NCI-H2081 (cell line): ENCODE measurements at places on chromosomes 12 and 14.

DNA sequence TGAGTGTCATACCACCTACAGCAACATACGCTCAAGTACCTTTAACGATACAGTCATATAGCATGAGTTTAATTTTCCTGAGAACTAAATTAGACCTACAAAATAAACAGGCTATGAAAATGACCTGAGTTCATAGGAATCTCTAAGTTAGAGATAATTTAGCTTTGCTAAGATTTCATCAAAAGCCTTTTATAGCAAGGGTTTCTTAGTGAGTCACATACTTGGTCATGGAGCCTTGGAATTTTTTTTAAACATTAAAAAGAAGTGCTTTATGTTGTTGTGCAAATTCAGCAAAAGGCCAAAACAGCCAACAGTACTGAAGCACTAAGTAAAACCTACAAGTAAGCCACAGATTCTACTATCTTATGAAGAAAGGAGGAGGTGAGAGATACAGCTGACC lies 93.6 kb upstream of the FERMT2 start:
- no peak for DNase-seq

DNA sequence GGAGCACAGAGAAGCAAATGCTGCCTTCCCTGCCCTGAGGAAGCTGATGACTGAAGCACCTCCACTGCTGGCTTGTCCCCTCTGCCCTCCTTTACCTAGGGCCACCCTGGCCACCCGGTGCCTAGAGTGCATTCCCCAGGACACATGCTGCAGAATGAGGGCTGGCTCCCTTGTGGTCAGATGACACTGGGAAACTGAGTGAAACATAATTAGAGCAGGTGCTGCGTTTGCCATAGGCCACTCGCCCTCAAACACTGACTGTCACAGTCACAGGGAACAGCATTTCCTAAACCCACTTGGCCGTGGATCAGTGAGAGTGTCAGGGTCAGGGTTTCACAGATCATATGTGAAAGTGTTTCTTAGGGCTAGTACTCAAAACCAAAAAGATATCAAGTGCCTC lies 16.0 kb downstream of the TCHP start:
- no peak for DNase-seq

- no peak for DNase-seq
Measured at GRCh38 chr12:9273276-9273675, 65.1 kb upstream of the PZP start.

DNA sequence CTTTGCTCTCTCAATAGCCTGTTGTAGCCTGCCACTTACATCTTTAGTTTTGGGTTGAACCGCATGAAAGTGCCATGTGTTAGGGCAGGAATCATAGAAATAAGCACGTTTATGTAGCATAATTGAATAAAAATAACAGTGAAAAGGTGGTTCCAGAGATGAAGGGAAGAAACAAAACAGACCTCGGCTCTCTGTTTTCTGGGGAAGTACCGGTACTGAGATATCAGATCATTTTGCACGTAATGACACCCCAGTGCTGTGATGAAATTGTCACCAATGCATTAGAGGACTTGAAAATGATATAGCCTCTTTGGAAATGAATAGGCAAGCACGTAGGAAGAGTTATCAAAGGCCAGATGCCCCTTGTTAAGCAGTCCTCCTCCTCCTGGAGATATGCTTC lies 42.5 kb upstream of the DLK1 start:
- DNase-seq: no peak

GRCh38 chr12:46490635-46491034 lies 118.1 kb upstream of the SLC38A2 start:
- DNase-seq: no peak

GRCh38 chr14:61258985-61259384 lies 22.2 kb downstream of the TMEM30B start:
- no peak for DNase-seq

DNA sequence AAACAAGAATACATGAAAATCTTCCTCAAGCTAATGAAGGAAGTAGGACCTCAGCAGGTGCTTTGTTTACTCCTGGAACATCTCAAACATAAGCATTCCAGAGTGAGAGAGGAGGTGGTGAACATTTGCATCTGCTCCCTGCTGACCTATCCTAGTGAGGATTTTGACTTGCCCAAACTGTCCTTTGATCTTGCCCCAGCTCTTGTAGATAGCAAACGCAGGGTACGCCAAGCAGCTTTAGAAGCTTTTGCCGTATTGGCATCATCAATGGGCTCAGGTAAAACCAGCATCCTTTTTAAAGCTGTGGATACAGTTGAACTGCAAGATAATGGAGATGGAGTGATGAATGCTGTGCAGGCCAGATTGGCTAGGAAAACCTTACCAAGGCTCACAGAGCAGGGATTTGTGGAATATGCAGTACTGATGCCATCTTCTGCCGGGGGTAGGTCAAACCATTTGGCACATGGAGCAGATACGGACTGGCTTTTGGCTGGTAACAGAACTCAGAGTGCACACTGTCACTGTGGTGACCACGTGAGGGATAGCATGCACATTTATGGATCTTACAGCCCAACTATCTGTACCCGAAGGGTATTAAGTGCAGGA lies 1.9 kb downstream of the TOGARAM1 start:
- DNase-seq: peak; percentile 48

DNA sequence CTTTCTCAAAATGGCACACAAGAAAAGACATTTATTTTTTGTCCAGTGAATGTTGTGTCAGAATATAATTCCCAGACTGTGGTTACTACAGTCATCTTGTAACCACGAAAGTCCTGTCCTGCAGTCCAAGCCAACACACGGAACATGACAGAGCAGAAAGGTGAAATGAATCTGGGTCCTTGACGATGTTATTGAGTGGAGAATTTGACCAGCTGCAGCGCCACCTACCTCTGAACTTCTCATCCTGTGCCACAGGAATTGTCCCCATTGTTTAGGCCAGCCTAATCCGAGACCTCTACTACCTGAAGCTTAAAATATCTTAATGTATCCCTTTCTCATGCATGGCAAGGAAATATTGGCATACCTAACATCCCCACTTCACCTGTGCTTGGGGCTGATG lies 64.1 kb upstream of the OTX2 start:
- peak; percentile 59 for DNase-seq

DNA sequence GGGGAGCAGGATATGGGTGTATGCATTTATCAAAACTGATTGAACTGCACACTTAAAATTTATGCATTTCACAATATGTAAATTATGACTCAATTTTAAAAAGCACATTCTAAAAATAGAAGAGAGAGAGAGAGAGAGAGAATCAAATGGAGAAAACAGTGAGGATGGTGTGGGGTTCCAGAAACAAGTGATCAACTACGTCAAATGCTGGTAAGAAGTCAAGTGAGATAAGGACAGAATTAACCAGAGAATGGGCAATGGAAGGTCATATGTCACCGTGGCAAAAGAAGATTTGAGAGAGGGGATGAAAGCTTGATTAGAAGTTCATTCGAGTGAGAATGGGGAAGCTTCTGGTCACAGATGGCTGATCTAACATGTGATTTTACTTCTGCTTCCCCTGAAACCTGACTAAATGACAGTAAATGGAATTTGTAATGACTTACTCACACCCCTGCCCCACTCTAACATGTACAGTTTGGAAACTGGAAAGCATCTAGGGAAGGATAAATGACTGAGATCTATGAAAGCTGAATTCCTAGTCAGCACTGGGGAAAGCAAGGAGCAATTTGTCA lies 276.5 kb upstream of the AMIGO2 start:
- DNase-seq: no peak

DNA sequence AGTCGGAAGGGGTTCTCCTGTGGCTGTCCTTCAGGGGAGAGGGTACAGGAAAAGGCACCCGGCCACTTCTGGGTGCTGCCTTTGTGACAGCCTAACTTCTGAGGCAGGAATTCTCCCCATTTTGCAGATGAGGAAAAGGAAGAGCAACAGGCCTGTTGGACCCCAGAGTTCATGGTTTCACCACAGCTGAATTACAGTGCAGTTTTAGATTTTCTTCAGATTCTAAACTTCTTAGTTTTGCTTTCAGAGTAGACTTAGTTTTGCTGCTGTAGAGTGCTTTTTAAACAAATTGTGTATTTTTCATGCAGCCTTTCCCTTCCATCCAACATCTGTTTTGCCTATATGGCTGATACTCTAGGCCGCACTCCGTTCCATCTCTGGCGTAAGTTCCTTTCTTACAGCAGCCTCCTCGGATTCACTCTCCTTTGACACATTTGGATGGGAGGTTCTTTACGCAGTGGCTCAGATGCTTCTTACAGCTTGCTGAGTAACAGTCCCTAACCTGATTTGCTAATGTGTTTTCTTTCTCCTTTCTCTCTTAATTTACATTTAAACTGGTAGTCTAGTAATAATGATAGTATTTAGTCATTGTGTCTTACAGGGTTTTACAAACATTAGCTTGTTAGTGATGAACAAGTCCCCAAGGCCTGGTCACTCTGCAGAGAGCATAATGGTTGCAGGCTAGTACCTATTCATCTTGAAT lies 7.8 kb downstream of the TRAF3 start:
- DNase-seq: no peak

GRCh38 chr12:19737019-19737418 lies 297.7 kb downstream of the AEBP2 start:
- no peak for DNase-seq

DNA sequence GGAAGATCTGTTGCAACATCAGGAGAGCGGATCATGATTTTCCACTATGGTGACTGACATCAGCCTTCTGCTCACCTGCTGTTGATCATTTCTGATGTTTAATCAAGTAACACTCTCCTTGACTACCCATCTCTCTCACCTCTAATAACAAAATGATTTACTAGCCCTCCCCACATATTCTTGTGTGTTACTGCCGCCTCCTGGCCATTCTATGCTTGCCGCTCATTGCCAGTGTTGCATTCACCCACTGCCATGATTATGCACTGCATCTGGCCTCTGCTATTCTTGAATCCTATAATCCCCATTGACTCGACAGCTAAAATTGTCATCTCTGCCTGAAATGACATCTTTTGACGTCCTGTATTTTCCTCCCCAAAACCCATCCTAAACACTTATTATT lies 113.8 kb downstream of the RERGL start:
- DNase-seq: peak; percentile 31

- no peak for DNase-seq
Measured at GRCh38 chr12:66848967-66849366, 170.1 kb upstream of the GRIP1 start.

- no peak for DNase-seq
Measured at GRCh38 chr12:131282292-131283080, 328.8 kb downstream of the ADGRD1 start.

GRCh38 chr12:68332728-68333630 lies 817 bp upstream of the MDM1 start:
- no peak for DNase-seq

- no peak for DNase-seq
Measured at GRCh38 chr14:59224341-59224740, 35.9 kb downstream of the DAAM1 start.

DNA sequence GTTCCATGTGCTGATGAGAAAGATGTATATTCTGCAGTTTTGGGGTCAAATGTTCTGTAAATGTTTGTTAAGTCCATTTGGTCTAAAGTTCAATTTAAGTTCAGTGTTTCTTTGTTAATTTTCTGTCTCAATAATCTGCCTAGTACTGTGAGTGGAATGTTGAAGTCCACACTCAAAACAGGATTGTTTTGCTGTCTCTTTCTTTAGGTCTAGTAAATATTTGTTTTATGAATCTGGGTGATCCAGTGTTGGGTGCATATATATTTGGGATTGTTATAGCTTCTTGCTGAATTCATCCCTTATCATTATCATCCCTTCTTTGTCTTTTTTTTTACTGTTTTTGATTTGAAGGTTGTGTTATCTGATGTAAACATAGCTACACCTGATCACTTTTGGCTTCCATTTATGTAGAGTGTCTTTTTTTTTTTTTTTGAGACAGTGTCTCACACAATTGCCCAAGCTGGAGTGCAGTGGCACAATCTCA lies 26.0 kb upstream of the PRPF39 start:
- no peak for DNase-seq

- DNase-seq: no peak
Measured at GRCh38 chr14:88312257-88312656, 10.8 kb downstream of the KCNK10 start.

DNA sequence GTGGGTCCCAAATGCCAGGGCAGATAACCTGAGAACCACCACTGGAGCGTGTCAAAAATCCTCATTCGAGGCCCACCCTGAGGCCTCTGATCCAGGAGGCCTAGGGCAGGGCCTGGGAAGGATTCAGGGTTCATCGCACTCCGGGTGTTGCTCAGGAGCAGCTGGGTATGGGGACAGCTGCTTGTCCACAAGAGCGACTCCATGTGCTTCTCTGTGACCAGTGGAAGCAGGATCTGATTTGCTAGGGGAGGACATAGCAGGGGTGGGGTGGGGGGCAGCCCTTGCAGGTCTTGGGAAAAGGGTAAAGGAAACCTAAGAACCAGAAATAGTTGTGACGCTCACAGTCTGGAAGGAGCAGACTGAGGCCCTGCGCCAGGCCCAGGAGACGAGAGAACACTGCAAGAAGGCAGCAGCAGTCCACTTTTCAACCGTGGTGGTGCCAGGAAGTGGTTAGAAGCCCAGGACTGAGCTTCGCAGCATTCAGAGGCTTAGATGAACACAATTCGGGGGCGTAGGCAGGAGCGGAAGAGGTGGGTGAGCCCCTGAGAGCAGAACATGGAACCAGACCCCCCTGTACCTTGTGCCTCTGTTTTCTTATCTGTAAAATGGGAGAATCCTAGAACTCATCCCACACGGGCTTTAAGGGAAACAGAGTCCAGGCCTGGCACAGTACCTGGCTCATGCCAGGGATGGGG lies 33.7 kb downstream of the ITPK1 start:
- DNase-seq: no peak

GRCh38 chr14:32497248-32497647 lies 168.2 kb downstream of the AKAP6 start:
- DNase-seq: no peak

DNA sequence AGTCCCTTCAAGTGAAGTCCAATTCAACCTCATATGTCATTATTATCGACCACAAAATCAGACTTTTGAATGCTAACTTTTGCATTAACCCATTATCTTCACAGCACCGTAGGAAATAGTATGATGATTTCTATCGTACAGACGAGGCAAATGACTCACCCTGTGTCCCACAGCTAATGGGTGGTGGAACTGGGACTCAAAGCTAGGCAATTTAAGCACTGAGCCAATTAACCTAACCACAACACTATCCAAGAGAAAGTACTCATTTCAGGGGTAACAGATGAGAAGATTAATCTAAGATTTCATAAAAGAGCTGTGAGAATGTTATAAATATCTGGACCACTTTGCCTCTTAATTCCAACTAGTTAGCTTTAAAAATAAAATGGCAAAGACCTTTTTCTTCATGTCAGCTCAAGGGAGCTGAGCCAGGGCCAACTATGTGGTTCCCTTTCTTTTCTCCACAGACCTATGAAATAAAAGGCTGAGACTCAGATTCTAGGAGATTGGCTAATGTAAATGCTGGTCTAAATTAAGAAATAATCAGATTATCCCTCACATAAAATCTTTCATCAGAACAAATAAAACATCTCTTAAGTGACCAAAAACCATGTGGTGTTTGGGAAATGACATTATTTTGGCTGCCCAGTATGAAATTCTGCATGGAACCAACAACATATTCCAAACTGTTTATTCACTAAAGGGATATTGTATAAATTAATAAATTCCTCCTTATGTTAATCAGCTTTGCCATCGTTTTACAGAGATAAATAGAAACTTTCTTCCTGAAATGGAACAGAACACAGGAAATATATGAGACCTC lies 4.9 kb downstream of the PTGER2 start:
- no peak for DNase-seq

- no peak for DNase-seq
Measured at GRCh38 chr12:132044661-132045412, 95.1 kb downstream of the EP400 start.

GRCh38 chr14:61484826-61485584 lies 163.6 kb downstream of the PRKCH start:
- no peak for DNase-seq
